Stimulated activated CD4-positive, alpha-beta T cell treated with anti-CD3 and anti-CD28 coated beads, Interleukin-4, amount 100 ng/mL, for 1 hour (primary cell): ENCODE measurements at places on chromosomes 3 and 15.

DNA sequence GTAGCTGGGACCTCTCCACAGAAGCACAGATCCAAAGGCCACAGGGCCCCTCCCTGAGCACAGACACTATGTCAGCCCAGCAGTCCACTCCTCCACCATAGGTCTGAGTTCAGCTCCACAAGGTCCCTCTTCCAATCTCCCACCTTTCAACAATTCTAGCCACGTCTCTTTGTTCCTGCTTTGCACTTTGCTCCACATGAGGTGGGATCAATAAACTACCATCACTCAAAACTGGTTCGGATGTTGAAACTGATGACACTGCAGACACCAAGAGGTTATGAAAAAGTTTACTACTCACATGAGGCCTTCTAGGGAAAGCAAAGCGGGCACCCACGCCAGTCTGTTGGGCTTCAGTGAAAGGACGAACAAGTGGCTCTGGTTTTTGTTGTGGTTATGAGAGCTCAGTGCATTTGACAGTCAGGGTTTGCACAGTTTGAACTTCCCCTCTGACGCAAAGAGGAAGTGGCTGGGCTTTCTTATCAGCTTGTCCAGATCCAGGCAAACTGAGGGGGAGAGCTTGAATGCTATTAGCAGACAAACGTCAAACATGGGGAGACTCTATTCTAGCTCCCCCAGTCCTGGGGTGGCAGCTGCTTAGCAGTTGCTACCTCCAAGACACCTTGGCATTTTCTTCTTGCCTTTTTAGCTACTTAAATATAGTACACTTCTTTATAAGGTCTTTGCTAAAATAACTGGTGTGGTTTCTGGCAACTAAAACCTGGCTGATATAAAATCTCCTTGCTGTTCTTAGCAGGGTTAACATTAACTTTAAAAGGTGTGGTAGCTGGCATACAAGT is 37.8 kb downstream of the ZNF445 start:
- DNase-seq: peak; percentile 49

- DNase-seq: no peak
Measured at GRCh38 chr3:55191911-55192775, 264.3 kb upstream of the LRTM1 start.

DNA sequence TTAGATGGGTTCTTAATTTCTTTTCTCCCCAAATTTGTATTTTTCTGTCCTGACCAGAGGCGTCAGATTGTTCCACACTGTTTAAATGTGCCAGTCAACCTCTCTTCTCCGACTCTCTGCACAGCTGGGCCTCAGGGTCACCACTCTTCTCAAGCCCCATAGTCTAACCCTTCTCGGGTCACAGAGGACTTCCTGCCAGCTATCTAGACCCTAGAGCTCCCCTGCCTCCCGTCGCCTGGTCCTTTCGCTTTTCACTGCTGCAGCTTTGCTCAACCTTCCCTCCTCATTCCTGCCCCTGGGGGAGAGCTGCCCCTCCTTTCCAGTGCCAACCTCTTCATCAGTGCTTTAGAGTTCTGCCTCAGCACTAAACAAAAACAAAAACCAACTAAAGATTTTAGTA is 151.7 kb downstream of the ATG7 start:
- DNase-seq: no peak

DNA sequence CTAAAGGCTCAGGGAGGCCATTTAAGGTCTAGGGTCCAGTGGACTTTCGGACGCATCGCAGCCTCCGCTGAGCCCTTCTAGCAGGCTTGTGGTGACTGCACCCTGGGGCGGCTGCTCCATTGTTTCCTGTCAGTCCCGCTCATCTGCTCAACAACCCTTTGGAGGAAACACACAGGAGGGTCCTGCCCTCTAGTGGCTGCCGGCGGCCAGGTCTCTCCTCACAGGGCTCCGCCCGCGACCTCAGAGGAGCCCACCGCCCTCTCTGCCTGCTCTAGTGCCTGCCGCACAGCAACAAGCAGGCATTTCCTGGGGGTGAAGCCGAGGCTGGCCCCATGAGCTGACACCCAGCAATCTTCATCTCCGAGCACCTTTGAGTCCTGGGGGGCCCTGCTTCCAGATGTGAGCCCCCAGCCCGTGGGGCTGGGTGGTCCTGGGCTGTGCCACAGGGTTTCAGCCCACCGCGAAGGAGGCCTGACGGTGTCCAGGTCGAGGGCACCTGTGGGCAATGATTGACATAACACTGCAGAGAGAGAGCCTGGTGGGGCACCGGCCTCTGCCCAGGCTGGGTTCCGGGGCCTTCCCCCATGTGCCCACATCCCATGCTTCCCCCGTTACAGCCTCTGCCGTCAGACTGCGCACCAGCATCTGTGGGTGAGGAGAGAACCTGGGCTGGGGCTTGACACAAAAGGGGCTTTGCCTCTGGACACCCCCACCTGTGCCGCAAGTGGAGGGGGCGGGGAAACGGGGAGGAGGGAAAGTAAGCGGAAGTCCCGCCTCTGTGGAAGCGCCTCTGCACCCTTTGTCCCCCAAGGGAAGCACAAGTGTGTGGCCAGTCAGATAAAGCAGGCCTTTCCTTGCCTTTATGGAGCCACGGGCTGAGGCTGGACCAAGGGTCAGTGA is 27.0 kb upstream of the SFMBT1 start:
- DNase-seq: peak; percentile 87

DNA sequence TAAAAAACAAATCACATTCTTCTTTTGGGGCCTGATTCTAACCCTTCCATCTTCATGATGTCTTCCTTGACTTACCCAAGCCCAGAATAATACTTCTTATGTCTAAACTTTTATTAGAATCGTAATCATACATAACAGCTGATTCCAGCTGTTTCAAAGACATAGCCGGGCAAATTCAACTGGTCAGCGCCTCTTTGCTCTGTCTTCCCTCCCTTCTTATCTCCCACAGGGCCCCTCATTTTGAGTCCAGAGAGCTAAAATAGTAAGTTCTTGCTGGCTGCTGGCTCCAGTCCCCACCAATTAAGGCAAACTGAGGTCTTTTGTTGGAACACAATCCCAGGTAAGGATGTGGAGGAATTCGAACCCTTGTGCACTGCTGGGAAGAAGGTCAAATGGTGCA is 108.6 kb downstream of the ADCY5 start:
- no peak for DNase-seq
